NAMALWA (cell line): ENCODE measurements at places on chromosomes 5 and 9.

DNA sequence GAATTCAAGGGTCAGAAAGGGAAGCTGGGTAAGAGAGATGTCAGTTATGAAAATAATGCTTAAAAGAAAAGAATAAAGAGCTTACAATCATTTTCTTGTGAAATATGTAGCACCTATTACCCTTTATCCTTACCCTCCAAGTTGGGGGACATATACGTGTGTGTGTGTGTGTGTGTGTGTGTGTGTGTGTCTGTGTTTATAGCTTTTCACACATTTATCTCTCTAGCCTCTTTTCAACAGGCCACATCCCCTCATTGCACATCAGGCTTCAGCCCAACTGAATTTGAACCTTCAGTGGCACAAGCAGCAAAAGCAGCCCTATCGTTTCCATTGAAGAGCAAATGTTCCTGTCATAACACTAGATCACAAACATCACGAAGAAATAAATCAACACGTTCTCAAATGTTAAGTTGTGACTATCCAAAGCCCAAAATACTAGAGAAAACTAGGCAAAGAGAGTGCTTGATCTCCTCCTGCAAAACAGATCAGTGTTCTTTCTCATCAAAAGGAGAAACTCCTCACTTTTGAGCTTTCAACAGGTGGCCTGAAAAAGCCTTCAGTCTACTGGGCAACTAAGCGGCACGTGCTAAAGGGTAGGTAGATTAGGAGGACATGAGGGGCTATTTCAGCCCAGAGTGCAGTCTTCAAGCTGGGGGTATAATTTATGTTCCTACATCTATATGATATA lies 416.4 kb downstream of the EFNA5 start:
- no peak for DNase-seq

DNA sequence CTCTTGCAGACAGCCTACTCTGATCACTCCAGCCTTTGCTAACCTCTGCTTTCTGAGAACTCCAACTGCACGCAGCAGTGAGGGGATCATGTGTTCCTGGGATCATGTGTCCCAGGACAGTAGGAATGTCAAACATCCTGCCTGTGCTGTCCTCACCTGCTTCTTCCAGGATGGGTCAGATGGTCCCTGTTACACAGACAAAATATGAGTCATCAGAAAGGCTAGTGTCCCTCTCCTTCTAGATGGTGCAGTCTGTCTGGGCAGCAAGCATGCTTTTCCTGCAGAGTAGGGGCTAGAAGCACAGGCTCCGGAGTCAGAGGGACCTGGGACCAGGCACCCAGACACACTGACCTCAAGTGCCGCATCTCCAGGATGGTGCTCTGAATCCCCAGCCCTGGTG lies 20.1 kb upstream of the SLC25A48 start:
- no peak for DNase-seq

DNA sequence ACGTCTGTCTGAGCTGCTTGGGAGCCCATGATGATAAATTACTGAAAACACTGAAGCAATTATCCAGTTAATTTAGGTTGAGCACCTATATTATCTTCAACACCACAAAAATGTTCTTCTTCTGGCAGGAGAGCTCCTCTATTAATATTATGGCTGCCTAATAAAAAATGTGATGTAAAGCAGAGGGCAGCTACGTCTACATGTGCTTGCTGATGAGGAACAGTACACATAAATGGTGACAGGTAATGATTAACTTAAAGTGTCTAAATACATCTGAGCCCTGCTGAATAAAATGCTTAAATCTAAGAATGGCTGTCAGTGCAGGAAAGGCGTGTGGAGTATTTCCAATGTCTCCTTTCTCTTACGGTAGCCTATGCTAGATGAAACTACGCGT lies 131.3 kb upstream of the NR3C1 start:
- DNase-seq: no peak

DNA sequence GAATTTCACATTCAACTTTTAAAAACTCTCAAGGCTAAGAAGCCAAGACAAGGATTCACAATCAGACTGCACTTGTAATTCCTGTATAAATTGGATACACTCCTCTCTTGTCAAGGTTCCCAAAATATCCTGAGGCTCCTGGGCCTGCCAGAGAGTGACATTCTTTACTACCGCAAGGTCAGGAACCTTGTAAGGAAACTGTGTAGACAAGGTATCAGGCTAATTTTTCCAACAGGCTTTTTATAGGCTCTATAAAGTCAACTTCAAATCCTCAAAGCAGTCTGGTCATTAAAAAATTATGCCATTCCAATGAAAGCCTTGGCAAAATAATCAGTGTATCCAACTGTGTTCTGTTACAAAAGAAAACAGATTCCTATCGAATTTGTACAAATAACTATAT lies 15.5 kb upstream of the PAIP1 start:
- DNase-seq: no peak

DNA sequence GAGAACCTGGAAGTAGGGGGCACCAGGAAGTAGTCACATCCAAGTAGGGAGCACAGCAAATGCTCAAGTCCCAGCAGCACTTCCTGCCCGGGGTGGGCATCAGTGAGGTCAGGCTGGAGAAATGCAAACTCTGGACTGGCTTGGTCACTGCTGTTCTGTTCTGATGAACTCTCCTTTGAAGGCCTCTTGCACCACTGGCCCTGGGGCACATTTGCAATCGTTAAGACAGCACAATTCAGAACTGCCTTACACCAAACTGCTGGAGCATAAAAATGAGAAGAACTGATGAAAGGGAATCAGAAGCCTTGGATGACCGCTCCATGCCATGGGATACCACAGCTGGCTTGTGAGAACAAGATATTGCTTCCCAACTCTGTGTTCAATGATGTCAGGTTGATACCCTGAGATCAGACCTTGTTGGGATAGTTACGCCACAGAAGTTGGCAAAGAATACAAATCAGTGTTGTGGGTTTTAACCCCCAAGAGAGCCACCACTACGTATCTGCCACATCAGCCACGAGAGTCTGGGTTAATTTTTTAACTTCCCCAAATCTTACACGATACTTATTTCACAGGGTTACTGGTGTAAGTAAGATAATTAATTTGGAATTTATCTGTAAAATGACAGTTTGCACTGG lies 42.3 kb upstream of the ZSWIM6 start:
- no peak for DNase-seq

DNA sequence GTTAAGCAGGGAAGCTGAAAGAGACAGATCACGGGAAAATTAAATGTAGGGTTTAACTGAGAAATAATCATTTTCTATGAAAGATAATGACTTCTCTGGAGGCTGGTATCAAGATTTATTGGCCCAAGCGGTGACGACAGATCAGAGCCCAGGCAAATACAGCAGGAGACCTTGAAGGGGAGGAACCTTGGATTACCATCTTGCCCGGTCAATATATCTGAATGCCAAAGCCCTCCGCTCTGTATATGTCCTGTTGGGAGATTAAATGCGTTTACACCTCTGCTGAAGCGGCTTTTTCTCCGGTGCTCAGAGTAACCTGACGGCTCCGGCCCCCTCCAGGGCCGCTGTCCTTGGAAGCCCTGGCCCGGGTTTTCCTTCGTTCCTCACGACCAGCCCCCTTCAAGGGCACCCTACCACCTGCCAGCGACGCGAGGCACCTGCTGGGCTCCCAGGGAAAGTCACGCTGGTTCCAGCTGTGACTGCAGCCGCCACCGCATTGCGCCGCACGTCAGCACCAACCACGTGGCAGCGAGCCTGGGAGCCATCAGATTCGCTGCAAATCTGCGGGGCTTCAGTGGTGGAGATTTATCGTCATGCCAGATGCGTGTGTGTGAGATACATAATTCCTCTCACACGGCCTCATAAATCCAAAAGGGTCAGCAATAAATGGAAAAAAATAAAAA lies 4.4 kb upstream of the QSOX2 start:
- DNase-seq: no peak

- no peak for DNase-seq
Measured at GRCh38 chr5:157535042-157535865, 40.3 kb downstream of the ADAM19 start.

- DNase-seq: peak; percentile 35
Measured at GRCh38 chr9:35688558-35689541, 875 bp downstream of the TPM2 start.

- DNase-seq: no peak
Measured at GRCh38 chr5:50710838-50711237, 44.4 kb downstream of the PARP8 start.

- no peak for DNase-seq
Measured at GRCh38 chr9:87681271-87682061, 44.5 kb upstream of the CTSL start.

- DNase-seq: no peak
Measured at GRCh38 chr5:112870966-112871365, 9.9 kb downstream of the SRP19 start.

GRCh38 chr5:28703651-28704260 lies 1665.4 kb upstream of the CDH9 start:
- DNase-seq: no peak

- DNase-seq: no peak
Measured at GRCh38 chr9:129327552-129328328, 149.7 kb upstream of the IER5L start.

DNA sequence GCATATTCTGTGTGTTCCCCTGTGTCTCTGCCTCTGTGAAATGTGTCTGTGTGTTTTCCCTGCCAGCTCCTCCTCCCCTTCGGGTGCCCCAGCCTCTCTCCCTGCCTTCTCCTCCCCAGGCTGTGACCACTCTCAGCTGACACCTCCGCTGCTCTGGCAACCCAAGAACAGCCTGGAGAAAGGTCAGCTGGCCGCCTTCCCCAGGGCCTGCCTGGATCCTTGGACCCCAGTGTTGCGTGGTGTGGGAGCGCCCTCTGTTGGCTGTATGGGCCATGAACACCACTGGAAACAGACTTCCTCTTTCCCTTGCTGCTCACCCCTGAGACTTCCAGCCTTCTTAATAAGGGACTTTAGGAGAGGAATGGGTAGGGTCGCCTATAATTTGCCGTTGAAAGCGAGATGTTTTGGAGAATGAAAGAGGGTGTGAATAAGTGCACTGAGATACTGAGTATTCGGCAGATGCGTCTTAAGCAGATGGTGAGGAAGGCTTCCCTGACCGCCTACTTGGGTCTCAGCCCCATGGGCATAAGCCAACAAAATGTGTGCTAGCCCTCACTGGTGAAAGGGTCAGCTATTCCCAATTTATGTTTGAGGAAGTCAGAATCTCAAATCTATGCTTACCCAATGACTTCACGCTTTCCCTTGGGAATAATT lies 114.9 kb upstream of the TRIM32 start:
- peak; percentile 63 for DNase-seq

DNA sequence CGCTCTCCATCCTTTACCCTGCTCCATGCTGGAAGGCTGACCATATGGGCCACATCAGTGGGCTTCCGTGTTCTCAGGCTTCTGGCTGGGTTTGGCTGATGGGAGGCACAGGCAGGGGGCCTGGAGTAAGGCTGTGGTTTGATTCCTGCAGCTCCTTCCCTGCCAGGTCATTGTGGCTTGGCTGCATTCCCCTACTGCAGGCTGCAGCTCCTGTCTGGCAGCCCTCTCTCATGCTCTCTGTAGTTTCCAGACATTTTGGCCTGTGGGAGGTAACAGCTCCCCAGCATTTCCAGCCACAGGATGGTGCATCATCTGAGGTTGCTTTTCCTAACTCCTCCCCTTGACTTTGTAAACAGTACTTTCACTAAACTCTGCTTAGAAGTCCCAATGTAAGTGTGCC lies 102.0 kb upstream of the PTPN3 start:
- DNase-seq: no peak

DNA sequence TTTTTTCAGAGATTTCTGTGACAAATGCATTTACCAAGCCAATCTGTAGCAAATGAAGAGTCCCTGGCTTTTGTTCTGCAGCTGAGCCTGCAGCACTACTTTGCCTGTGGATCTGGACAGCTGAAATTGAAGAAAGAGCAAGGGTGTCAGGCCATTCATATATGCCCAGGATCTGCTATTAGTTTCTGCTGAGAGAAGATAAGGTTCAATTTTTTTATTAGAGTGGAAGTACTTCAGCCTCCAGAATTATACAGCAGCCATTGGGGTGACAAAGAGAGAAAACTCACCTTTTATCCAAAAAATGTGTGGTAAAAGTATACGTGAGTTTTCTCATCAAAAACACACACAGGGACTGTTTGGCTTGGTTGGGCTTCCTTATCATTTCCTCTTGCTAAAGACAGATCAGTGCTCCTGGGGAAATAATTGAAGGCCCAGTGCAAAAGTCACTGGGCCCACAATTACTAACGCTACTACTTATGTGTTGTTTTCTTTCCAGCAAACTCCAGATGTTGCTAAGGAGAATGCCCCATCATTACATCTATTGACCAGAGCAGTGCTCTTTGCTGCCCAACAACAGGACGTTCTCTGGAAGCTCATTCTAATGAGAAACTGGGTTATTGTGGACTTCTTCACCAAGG lies 138.6 kb downstream of the CEMIP2 start:
- no peak for DNase-seq

DNA sequence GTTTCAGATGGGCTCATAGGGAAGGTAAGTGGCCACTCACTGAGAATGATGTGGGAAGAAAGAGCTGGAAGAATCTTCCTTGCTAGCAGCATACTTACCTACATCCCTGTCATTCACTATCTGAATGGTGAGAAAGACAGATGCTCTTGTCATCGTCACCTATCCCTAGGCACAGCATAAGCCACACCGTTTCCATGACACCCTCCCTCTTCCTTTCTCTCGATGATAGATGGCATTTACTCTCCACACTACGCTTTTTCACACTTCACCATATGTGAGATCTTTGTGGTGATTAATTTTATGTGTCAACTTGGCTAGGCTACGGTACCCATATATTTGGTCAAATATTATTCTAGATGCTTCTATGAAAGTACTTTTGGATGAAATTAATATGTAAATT lies 44.4 kb upstream of the FER start:
- DNase-seq: no peak

DNA sequence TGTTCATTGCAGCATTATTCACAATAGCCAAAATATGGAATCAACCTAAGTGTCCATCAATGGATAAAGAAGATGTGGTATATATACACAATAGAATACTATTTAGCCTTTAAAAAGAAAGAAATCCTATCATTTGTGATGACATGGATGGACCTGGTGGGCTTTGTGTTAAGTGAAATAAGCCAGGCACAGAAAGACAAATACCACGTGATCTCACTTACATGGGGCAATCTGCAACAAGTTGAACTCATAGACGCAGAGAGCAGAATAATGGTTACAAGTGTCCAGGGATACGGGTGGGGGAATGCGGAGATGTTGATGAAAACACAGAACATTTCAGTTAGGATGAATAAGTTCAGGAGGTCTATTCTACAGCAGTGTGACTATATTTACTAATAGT lies 66.4 kb upstream of the ALDH1B1 start:
- no peak for DNase-seq

- DNase-seq: peak; percentile 22
Measured at GRCh38 chr9:128470560-128470959, 14.8 kb downstream of the ODF2 start.

DNA sequence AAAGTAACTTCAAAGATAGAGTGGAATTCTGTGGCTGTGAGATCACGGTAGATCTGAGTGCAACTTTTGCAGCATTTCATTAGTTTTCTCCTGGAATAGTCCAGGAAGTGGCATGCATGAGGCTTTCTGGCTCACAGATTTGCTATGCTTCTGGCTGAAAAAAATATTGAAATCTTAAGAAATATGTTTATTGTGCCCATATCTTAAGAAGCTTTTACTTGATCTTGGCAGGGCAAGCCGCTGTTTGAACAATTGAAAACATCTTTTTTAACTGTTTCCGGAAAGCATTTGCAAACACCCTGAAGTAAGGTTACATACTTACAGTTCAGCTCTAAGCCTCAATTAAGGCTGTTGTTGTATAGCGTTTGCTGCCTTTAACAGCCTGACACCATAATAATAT lies 135.7 kb upstream of the GDNF start:
- DNase-seq: no peak
